ENCODE measurements at places on chromosomes 12 and 14.

- no peak for DNase-seq
Measured at GRCh38 chr12:116971222-116971621, 60.5 kb downstream of the FBXW8 start.

GRCh38 chr12:102314821-102315220 is 117.2 kb upstream of the PMCH start:
- DNase-seq: no peak

DNA sequence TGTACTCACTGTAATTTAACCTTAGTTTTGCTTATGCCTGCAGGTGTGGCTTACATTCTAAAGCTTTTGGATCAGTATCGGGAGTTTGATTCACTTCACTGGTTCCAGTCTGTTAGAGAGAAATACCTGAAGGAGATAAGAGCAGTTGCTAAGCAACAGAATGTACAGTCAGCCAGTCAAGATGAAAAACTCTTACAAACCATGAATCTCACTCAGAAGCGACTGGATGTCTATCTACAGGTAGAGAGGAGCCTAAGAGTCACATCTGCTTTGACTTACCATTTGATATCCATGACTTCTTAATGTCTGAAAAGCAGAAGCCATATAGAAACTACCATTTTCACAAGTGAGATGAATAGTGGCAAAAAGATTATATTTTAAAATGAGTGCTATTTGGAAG is 56.5 kb downstream of the WASHC4 start:
- DNase-seq: no peak

- DNase-seq: no peak
Measured at GRCh38 chr14:53526200-53526599, 373.1 kb upstream of the DDHD1 start.

Measured in islet precursor cell (in vitro differentiated cells).